ENCODE measurements at places on chromosomes 2 and 18. TPM values are rescaled to one million over a fixed set of nuclear protein-coding genes. Genes with fewer than 3 reads are reported as not detected.

REG1B gene
- not detected for total RNA-seq

- no peak for DNase-seq
- H3K36me3 ChIP-seq = no peaks in the 10 kb centered on the region
These were observed 551.4 kb downstream of the NRXN1 start for GRCh38 chr2:50480507-50480906.

- DNase-seq = no peak
- no peak overlapping the region for H3K27ac ChIP-seq
- no peak overlapping the region for H3K4me3 ChIP-seq
- no peaks in the 10 kb centered on the region for H3K36me3 ChIP-seq
These were observed 278.4 kb downstream of the LRRTM1 start for GRCh38 chr2:80026040-80026729.

GRCh38 chr2:234029150-234029733, 21.3 kb upstream of the SPP2 start:
- peaks cover 50% of the 10 kb centered on the region for H3K4me1 ChIP-seq
- no peak overlapping the region for H3K4me3 ChIP-seq

DNA sequence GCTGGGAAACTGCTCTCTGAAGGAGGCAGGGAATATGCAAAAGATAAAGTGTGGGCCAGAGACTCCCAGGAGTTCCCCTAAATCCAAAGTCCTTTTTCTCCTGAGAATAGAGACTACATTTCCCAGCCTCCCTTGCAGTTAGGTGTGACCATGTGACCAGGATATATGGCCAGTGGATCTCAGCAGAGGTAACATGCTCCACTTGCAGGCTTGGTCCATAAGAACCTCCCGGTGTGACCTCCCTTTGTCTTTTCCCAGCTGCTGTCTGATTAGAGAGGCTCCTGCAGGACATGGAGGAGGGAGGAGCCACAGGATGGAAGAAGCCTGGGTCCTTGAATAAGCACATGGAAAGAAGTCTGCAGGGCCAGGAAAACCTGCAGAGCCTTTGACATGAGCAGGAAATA, 76.2 kb downstream of the TGFA start:
- H3K27ac ChIP-seq = no peak overlapping the region
- H3K4me1 ChIP-seq = peaks cover 29% of the 10 kb centered on the region
- no peak overlapping the region for H3K4me3 ChIP-seq
- DNase-seq = no peak

DNA sequence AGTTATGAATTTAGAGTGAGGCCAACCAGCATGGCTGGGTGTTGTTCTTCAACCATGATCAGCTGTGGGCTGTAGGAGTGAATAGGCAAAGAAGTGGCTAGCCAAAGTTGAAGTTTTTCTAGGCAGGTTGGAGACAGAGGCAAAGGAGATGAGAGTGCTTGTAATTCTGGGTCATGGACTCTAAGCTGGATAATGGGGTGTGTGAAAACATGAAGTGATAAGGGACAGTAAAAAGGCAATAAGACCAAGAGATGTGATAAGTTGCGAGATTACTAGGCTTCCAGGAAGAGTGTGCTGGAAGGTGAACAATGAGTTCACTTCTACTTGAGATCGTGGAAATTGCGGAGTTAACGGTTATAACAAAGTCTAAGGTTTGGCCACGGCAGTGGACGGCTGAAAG, 118.6 kb upstream of the RNF152 start:
- no peak for DNase-seq
- peaks cover 11% of the 10 kb centered on the region for H3K27me3 ChIP-seq
- H3K27ac ChIP-seq = no peak overlapping the region
- no peaks in the 10 kb centered on the region for H3K36me3 ChIP-seq
- H3K4me1 ChIP-seq = no peaks in the 10 kb centered on the region
- no peak overlapping the region for H3K4me3 ChIP-seq
